ENCODE measurements at places on chromosomes 6 and 20.

DNA sequence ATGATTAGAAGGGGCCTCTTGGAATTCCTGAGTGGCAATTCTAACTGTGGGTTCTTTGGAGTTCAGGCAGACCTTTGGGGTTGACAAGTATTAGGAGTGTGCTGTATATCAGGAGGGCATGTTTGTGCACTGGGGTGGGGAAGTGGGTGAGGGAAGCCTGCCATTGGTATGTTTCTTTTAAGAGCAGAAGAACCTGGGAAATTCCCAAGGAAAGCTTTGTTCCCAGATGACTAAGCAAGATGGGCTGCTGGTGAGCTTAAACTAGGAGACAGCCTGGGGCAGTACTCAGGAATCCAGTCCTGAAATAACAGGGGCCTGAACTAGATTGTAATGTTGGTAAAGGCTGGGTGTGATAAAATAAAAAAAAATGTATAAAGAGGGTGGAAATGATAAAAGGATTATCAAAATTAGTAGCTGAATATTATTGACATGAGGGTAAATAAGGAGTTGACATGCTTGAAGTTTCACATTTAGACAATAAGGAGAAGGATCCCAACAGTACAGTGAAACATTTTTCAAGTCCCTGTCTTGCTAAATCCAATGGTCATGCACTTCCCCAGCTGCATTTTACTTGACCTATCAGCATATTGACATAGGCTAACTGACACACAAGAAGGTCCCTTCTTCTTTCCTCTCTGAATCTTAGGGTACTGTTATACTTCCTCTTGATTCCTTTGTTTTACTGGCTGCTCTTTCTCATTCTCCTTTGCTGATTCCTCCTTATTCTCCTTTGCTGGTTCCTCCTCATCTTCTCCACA lies 18.4 kb upstream of the IFNGR1 start:
- DNase-seq = no peak

DNA sequence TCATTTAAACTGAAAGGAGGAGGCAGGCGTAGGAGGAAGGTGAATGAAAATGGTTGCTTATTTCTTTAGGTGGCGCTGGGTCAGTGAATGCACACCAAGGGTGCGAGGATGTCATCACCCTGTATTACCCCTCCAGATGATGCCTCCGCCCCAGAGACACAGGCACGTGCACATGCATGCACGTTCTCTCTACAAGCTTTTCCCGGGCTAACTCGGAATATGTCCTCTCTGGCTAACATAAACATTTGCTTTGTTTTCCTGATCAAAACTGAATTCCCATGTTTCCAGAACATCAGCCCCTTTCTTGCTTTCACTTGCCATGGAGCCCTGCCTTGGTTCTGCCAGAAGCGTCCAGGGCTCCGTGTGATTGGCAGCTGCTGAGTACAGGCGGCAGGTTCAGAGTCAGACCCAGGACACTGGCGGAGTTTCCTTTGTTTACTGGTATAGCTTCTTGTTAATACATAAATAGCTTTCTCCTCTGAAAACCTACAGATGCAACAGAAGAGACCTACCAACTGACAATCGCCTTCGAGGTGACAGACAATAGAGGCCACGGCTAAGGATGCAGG lies 131.2 kb upstream of the RPS6KA2 start:
- DNase-seq = no peak

DNA sequence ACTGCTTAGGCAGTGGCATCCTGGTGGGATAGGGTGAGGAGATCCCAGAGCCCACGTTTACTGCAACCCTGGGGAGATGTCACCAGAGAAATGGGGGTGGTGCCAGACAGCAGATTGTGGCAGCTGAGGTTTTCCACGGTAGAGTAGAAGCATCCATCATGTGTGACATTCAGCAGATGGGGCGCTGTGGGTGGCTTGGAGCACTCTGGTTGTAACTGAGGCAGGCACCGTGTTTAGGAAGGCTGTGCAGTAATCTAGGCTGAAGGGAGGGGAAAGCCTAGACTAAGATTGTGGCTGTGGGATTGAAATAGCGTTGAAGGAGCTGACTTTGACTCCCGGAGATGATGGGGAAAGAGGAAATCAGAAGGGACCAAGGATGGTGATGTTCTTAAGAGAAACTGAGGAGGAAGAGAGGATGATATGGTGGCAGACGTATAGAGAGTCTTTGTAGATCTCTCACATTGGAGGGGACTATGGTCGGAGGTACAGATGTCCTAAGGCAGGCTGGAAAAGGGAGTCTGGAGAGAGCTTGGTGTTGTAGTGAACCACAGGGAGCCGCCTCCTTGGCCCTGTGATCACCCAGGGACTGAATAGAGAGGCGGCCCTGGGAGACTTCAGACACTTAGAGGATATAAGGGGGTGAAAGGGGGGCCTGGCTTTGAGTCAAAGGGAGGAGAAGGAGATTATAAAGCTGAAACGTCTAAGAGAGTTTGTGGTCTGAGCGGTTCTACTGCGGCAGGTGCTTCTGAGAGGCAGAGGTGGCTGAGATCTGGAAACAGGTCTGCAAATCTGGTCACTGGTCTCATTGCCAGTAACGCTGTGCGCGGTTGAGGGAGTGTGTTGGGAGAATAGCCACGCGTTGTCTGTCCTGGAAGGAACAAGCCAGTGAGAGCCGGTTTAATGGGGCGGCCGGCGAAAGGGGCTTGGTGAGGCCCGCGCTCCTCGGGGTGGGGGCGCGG lies 792 bp upstream of the MICA start:
- DNase-seq = no peak

GRCh38 chr6:157605484-157605883 lies 217.6 kb upstream of the SNX9 start:
- DNase-seq = no peak

DNA sequence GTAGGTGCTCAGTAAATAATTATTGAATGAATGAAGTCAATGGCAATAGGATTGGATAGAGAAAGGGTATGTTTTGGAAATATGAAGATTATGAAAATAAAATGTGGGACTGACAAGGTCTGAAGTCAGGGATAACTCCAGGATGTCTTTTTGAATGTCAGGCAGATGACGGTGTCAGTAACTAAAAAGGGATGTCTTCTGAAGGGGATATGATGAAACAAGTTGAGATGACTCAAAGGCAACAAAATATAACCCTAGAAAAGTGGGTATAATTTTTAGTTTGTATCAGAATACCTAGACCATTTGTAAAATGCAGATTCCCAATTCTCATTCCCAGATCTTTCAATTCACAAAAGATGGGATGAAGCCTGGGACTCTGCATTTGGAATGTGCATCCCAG lies 257.3 kb upstream of the SGK1 start:
- DNase-seq = no peak

- no peak for DNase-seq
These were observed 143.1 kb downstream of the CEP57L1 start for GRCh38 chr6:109238396-109238795.
